ENCODE measurements at places on chromosomes 2 and 18. TPM values are rescaled to one million over a fixed set of nuclear protein-coding genes. Genes with fewer than 3 reads are reported as not detected.

The SLC35F6 gene
- 33.2 TPM for total RNA-seq

DNA sequence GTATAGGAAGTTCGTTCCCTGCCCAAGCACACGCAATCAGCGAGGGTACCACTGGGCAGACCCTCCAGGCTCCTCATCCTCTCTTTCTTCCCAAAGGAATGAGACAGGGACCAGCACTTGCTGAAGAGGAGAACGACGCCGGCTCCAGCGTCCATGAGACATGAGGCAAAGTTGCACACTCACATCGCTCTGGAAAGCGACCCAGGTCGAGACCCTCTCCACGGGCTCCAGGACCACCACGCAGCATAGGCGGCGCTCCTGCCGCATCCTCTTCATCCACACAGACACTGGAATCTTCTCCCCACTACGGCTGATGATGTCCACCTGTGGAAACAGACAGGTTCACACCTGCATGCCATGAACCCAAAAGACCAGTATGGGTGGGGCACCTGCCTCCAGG, 10.8 kb downstream of the PASK start:
- H3K4me3 ChIP-seq, result no peak overlapping the region
- no peaks in the 10 kb centered on the region for H3K4me1 ChIP-seq
- no peaks in the 10 kb centered on the region for H3K27me3 ChIP-seq
- H3K27ac ChIP-seq, result no peak overlapping the region
- DNase-seq, result no peak

- no peak overlapping the region for H3K4me3 ChIP-seq
- H3K36me3 ChIP-seq, result no peaks in the 10 kb centered on the region
- H3K27ac ChIP-seq, result no peak overlapping the region
These were observed 168.1 kb upstream of the SMAD2 start for GRCh38 chr18:48098538-48098937.

GRCh38 chr2:119350311-119350998, 16.2 kb downstream of the C2orf76 start:
- no peaks in the 10 kb centered on the region for H3K36me3 ChIP-seq
- no peak overlapping the region for H3K4me3 ChIP-seq
- no peak overlapping the region for H3K27ac ChIP-seq
- no peaks in the 10 kb centered on the region for H3K27me3 ChIP-seq
- peaks cover 23% of the 10 kb centered on the region for H3K4me1 ChIP-seq
- DNase-seq, result peak; percentile 54

GRCh38 chr2:55026202-55026601, 24.0 kb downstream of the RTN4 start:
- no peaks in the 10 kb centered on the region for H3K27me3 ChIP-seq
- H3K4me1 ChIP-seq, result peaks cover 21% of the 10 kb centered on the region
- H3K27ac ChIP-seq, result no peak overlapping the region
- H3K4me3 ChIP-seq, result no peak overlapping the region

GRCh38 chr2:122905431-122905830, 1119.7 kb upstream of the CNTNAP5 start:
- H3K27me3 ChIP-seq, result no peaks in the 10 kb centered on the region
- no peak for DNase-seq
- no peaks in the 10 kb centered on the region for H3K36me3 ChIP-seq
- no peak overlapping the region for H3K4me3 ChIP-seq

DNA sequence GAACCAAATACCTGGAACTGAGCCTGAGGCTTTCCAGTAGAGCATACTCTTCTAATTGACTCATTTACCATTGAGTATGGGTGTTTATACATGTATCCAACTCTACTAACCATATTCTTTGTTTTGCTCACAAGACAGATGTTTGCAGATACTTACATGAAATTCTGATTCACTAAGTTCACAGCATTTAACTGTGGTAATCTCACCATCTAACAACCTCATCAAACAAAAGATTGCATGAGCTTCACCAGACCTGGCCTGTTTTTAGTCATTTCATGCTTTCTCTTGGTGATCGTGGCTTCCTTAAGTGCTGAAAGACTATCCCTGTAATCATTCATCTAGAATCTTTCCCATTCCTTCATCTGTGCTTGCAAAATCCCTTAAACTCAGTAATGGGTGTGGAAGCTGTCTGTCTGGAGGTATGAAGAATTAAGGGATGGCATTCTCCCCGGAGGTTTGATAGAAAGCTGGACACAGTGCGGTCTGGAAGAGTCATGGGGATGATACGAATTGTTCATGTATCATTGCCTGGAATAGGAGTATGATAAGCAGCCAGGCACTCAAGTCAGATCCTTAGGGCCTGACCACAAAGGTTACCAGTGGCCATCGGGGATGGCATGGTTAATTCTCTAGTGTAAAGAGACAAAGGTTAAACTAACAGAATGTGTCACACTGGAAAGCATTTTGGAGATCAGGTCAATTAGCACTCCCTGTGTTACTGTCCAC, 42.0 kb upstream of the IL1R1 start:
- H3K4me3 ChIP-seq, result no peak overlapping the region
- no peak overlapping the region for H3K27ac ChIP-seq
- no peaks in the 10 kb centered on the region for H3K27me3 ChIP-seq
- H3K36me3 ChIP-seq, result no peaks in the 10 kb centered on the region
- H3K4me1 ChIP-seq, result no peaks in the 10 kb centered on the region

DNA sequence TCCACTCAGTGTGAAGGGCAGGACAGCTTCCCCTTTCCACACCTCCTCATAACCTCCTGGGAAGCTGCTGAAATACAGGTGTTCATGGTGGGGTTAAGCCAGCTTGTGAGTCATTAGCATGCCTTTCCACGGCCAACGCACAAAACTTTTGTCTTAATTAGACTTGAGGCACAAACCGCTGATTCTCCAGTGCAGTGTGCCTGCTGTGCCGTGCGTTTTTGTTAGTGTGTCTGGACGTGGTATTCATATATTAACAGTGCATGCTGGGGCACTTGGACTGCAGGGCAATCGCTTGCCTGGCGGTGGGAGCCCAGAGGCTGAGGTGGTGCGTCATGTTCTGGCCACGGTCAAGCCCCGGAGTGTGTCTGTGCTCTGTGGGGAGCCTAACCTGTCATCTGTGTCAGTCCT, 156.2 kb downstream of the SH3RF3 start:
- H3K27me3 ChIP-seq, result no peaks in the 10 kb centered on the region
- no peaks in the 10 kb centered on the region for H3K4me1 ChIP-seq
- no peak for DNase-seq
- H3K36me3 ChIP-seq, result no peaks in the 10 kb centered on the region

- no peak overlapping the region for H3K4me3 ChIP-seq
- no peaks in the 10 kb centered on the region for H3K4me1 ChIP-seq
- peaks cover 5% of the 10 kb centered on the region for H3K27me3 ChIP-seq
- H3K27ac ChIP-seq, result no peak overlapping the region
These were observed 130.8 kb upstream of the MSH6 start for GRCh38 chr2:47652061-47652690.

DNA sequence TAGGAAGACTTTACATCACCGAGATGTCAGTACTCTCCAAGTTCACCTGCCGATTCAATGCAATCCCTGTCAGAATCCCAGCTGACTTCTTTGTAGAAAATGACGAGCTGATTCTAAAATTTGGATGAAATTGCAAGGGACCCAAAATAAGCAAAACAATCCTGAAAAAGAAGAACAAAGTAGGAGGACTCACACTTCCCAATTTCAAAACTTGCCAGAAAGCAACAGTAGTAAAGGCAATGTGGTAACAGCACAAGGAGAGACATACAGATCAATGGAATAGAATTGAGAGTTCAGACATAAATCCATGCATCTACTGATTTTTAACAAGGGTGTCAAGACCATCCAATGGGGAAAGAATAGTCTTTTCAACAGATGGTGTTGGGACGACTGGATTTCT, 52.2 kb downstream of the SMAD7 start:
- no peak overlapping the region for H3K27ac ChIP-seq
- H3K4me3 ChIP-seq, result no peak overlapping the region
- H3K4me1 ChIP-seq, result peaks cover 10% of the 10 kb centered on the region
